Stimulated activated CD8-positive, alpha-beta memory T cell treated with anti-CD3 and anti-CD28 coated beads, Interleukin-7, amount 100 ng/mL, for 1 hour (primary cell): ENCODE measurements at places on chromosomes 5 and 9.

DNA sequence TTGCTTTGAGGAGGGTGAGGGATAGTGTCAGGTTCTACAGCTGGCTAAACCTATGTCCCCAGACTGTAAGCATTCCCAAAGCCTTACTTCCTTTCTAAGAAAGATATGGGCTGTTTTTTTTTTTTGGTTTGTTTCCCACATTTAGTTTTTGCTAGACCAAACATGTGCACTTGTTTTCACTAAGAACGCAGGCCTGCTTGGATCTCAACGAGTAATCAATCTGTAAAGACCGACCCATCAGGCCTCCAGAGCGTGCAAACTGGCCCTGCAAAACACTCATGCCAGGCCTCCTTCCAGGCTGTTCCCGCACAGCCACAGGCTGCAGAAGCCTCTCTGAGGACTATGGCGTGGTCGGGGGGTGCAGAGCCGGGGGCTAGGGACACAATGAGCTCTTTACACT is 304.8 kb upstream of the PANK3 start:
- DNase-seq = no peak

- no peak for DNase-seq
Observed at GRCh38 chr5:9655641-9656040, 25.5 kb upstream of the TAS2R1 start.

GRCh38 chr5:72846483-72846882 is 30.0 kb downstream of the TNPO1 start:
- DNase-seq = no peak

DNA sequence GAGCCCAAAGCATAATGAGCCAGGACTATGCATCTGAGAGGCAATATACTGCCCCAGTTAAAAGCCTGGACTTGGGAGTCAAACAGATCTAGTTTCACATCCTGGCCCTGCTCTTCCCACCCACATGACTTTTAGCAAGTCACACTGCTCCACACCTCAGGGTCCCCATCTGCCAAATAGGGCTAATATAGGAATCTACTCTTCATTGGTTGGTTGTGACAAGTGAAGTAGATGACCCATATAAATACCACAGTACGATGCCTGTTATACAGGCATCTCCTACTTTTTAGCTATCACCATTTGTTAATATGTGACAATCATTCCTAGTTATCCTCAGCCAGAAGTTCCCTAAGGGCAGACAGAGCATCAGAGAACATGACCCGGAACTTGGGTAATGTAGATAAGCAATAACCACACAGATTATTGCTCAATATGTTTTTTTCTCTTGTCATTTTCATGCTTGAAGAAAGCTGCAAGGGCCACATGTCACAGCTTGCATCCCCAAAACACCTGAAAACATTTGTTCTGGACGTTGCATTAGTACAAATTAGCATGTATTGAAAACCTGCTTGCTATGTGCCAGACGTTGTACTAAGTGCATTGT is 20.4 kb downstream of the ADAM19 start:
- DNase-seq = no peak

DNA sequence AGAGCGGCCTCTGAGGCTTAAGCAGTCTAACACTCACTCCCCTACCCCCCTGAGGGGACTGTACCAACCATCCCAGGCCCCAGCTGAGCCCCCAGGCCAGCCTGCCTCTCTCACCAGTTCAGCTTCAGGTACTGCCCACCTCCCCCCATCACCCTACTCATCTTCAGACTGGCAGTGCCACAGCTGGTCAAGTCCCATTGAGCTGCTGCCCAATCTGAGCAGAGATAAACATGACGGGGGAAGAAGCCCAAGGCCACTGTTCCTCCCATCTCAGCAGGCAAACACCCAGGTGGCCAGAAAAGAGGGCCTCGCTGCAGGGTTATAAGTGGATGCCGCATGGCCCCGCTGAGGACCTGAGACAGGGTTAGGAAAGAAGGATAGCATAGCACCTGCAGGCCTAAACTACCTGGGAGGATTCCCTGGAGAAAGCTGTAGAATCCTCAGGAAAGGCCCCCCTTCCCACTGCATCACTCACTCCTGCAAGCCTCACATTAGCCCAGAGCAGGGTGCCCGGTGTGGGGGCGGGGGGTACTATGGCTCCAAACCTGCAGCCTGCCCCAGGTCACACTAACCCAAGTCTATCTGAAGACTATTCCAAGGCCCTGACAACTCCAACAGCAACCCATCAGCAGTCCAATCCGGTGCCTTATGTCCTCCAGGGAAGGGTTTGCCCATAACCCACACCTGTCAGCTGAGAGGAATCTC is 3.6 kb downstream of the B4GALT1 start:
- no peak for DNase-seq

DNA sequence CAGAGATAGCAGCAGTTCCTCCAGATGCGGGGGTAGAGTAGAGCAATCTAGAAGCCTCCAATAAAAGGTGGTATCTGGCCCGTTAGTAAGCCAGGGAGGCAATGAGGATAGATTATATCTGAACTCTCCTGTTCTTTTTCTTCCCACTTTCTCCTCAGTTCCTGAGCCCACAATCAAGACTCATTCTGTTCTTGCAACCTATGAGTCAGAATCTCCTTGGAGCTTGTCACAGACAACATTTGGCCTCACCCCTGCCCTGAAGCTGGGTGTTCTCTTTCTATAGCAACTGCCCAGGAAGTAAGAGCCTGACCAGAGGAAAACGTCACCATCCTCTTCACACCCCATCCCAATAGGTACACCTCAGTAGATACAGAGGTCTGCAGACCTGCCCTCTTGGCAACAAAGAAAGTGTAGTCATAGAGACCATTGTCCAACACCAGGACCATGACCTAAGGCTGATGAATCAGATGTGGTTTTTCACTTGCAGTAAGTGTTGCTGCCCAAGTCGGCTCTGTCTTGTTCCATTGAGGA is 76.3 kb upstream of the PCA3 start:
- no peak for DNase-seq

DNA sequence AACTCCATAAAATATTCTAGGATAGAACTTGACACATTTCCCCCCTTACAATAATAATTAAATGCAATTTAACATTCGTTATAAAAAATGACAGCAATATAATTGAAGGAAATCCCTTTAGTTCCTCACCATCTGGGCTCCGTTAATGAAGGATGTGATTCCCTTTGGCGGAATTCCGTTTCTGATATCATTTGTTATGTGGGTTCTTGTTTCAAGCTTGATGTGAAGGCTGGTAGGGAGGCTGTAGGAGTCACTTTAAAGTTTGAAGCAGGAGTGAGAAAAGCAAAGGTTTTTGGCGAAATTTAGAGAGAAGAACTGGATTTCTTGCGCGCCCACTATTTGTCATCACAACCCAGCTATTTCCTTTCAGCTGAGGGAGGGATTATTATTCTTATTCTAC is 4.0 kb downstream of the RGS7BP start:
- no peak for DNase-seq

DNA sequence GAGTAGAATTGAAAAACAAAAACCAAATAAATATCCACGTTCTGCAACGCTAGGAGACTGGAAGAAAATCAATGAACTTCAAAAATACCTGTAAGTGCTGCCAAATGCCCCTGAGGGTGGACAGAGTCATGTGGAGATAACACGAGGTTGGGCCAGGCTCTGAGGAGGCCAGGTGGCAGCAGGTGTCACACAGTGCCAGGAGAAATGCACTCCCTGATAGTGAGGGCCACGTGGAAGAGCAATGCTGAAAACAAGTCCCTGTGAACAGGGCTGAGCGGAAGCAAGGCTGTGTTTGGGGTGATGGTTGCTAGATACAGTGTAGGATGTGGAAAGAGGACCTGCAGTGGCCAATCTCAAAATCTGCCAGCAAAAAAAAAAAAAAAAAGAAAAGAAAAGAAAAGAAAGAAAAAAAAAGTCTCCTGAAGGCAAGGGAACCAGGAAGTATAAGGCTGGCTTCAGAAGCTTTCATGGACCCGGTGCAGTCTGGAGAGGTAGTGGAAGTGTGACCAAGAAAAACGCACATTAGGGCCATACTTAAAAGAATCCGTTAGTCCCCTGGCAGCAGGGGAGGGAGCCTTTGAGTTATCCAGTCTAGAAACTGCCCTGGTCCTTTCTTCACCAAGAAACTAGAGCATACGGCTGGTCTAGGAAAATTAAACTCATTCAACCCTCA is 16.8 kb downstream of the C1QTNF3 start:
- no peak for DNase-seq

- no peak for DNase-seq
Observed at GRCh38 chr5:89929173-89929572, 480.4 kb downstream of the CETN3 start.

GRCh38 chr9:137602661-137603060 is 2.8 kb upstream of the ARRDC1 start:
- DNase-seq = no peak

- no peak for DNase-seq
Observed at GRCh38 chr9:23375511-23375910, 450.5 kb downstream of the ELAVL2 start.

GRCh38 chr5:52983731-52984636 is 5.2 kb upstream of the ITGA2 start:
- DNase-seq = no peak

DNA sequence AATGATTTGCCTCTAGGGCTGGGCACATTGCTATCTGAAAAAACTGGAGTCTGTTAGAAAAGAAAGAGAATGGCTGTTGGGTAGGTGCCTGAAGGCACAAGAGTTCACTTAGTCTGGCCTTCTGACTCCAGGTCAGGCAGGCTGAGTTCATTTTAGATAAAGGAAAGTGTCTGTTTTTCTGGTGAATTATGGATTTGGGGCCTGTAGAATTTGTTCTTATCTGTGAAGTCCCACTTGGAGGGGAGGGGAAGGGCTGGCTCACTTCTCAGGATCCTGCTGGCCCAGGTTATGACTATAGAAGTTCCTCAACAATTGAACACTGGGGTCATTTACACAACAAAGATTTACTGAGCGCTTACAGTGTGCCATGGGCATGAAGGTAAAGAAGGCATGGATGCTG is 11.5 kb upstream of the SEPTIN8 start:
- no peak for DNase-seq

DNA sequence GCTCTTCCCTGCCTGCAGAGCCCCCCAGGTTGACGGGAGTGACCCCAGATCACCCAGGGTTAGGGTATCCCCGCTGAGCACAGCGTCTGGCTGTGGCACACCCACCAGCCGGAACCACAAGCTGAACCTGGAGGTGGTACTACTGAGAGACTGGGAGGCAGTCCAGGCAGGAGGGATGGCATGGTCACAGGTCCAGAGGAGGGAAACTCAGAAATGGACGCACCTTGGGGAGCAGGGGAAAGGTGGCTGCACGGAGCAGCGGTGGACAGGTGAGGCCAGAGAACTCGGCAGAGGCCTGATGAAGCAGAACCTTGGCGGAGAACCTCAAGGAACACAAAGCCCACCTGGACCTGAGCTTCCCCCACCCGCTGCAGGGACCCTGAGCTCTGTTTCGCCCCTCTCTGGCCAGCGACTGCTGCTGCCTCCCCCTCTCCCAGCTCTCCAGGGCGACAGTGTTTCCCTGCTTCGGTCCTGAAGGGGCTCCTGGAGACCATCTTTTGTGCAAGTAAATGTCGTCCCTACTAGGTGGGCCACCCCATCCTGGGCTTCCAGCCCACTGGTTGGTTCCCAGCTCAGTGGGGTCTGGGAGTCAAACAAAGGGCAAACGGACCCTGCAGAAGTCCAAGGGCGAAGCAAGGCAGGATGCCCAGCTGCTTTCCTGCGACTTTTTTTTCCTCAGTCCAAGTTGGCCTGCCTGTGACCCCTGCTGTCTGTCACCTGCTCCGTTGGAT is 845 bp downstream of the ADGRD2 start:
- DNase-seq = no peak

GRCh38 chr5:139976703-139977102 is 66.4 kb downstream of the NRG2 start:
- DNase-seq = no peak

DNA sequence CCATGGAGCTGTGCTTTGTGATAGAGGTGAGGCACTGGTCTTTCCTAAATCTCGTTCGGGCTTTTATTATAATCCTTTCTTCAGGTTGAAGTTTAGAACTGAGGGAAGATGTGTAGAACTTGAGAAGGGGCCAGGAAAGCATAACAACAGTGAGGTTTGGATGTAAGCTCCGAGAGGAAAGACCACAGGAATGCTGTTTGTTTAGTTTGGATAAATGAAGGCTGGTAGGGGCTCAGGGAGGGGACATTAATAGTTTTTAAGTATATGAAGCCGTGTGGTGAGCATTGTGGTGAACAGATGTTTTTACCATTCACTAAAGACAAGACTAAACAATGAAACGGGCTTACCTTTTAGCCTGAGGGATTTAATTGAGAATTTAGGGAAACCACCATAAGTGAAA is 130.8 kb downstream of the ARHGAP26 start:
- DNase-seq = no peak

- no peak for DNase-seq
Observed at GRCh38 chr5:65822710-65823109, 100.7 kb downstream of the NLN start.

GRCh38 chr9:4714266-4715016 is 26.6 kb downstream of the AK3 start:
- no peak for DNase-seq

GRCh38 chr9:77602852-77603251 is 45.3 kb downstream of the GNA14 start:
- DNase-seq = no peak

DNA sequence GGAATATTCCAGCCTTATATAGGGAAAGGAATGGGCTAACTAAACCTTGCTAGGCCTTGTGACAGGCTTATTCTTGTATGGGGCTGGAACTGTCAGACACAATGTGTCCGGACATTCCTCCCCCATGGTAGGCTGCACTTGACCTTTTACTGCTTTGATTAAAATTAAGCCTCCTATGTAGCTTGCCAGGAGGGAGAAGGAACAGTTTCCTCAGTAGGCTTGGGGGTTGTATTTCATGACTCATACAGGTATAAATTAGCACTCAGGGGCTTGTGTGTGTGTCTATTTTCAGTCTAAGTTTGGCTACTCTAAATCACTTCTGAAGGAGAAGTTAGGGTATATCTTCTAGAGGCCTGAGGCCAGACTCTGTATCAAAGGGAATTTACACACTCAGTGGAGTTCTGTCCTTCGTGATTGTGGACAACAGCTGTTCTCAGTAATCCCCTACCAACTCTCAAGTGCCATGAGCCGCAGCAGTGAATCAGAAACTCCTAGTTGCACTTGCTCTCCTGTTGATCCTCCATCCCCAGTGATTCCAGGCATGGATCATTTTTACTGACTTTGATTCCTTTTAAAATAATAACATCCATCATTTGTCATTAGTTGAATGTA is 16.4 kb downstream of the ADAMTS16 start:
- no peak for DNase-seq

GRCh38 chr5:165360784-165361542 is 1855.5 kb downstream of the MAT2B start:
- no peak for DNase-seq
